ENCODE measurements at places on chromosomes 11 and 22. TPM values are rescaled to one million over a fixed set of nuclear protein-coding genes. Genes with fewer than 3 reads are reported as not detected.

Gene ALDH3B1
- not detected for total RNA-seq

DNA sequence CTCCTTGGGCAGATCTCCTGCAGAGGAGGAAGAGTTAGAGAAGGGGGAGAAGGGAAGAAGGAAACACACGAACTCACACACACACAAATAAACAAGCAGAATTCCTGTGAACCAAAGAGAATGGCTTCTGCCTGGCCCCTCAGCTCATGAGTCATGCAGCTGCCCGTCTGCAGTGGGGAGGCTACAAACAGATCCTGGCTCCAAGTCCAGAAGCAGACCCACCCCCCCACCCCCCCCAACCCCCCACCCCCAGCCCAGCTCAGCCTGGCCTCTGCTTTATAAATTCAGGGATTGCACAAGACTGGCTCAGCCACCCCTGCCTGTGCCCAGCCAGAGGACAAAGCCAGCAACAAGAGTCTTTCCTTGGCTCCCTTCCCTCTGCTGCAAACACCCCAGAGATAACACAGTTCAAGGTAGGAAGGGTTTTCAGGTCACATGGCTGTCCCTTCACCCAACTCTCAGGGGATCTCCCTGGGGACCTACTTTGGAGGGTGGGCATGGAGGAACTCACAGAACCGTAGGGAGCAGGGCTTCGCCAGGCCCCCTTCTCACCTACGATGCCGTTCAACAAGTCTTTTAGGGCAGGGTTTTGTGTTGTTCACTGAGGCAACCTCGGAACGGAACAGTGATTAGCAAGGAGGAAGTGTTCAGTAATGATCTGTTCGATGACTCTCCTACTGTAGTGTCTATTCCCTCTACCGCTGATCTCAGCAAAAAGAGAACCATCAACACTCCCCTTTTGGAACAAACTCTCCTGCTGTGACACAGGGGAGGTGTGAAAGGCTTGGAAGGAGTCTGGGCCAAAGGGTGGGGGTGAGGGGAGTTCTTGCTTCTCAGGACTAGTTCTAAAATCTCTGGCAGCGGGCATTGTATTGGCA, 35.5 kb downstream of the RPL27A start:
- no peak overlapping the region for H3K27ac ChIP-seq
- no peaks in the 10 kb centered on the region for H3K36me3 ChIP-seq
- peaks cover 3% of the 10 kb centered on the region for H3K27me3 ChIP-seq
- peaks cover 2% of the 10 kb centered on the region for H3K4me1 ChIP-seq

Gene KDM4D
- 0.84 TPM for total RNA-seq

Gene PATE2
- not detected for total RNA-seq

- H3K27ac ChIP-seq, result peak overlapping the region; percentile 74
- peaks cover 26% of the 10 kb centered on the region for H3K4me1 ChIP-seq
- H3K36me3 ChIP-seq, result peaks cover 88% of the 10 kb centered on the region
- DNase-seq, result no peak
- no peaks in the 10 kb centered on the region for H3K27me3 ChIP-seq
These were observed 12.0 kb downstream of the C11orf58 start for GRCh38 chr11:16750417-16750816.

Gene OR10A2
- total RNA-seq, result not detected

- H3K4me3 ChIP-seq, result no peak overlapping the region
- peaks cover 13% of the 10 kb centered on the region for H3K27me3 ChIP-seq
These were observed 23.8 kb upstream of the OAF start for GRCh38 chr11:120186774-120187591.

Gene ARHGAP8
- total RNA-seq, result 0.30 TPM

Gene KRTAP5-9
- not detected for total RNA-seq

DNA sequence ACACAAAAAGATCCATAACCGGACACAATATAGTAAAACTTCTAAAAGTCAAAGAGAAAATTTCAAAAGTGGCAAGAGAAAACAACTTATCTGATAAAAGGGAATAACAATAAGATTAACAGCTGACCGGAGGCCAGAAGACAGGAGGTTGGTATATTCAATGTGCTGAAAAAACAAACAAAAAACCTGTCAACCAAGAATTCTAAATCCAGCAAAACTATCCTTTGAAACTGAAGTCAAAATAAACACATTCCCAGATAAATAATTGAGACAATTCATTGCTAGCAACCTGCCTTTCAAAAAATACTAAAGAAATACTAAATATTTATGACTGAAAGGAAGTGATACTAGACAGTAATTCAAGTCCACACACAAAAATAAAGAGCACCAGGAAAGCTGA, 101.3 kb downstream of the RELT start:
- H3K36me3 ChIP-seq, result no peaks in the 10 kb centered on the region
- H3K4me3 ChIP-seq, result no peak overlapping the region
- peaks cover 9% of the 10 kb centered on the region for H3K27me3 ChIP-seq

- no peak overlapping the region for H3K4me3 ChIP-seq
- H3K27me3 ChIP-seq, result no peaks in the 10 kb centered on the region
These were observed 139.8 kb downstream of the ELP4 start for GRCh38 chr11:31649129-31649966.

DNA sequence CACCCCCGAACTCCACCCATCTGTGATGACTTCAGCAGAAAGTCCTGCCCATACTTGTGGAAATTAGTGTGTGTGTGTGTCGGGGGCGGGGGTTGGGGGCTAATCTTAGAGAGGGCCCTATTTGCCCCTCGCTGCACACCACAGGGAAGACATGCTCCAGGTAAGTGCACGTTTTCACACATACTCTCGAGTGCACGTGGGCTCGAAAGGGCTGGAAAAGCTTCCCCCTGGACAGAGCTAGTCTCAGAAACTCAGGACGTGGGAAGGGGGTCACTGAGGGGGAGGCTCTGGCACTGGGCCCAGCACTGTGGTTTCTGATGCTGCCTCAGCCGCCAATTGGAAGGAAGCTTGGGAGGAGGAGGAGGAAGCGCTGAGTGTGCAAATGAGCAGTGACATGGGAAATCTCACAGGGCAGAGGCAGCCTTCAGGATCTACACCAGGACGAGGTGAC, 40.7 kb upstream of the CD82 start:
- H3K36me3 ChIP-seq, result no peaks in the 10 kb centered on the region
- DNase-seq, result no peak
- H3K27me3 ChIP-seq, result peaks cover 19% of the 10 kb centered on the region
- H3K4me3 ChIP-seq, result no peak overlapping the region
- no peak overlapping the region for H3K27ac ChIP-seq

GRCh38 chr11:112321501-112322172, 61.0 kb upstream of the PLET1 start:
- peaks cover 2% of the 10 kb centered on the region for H3K4me1 ChIP-seq
- H3K36me3 ChIP-seq, result no peaks in the 10 kb centered on the region
- DNase-seq, result no peak
- H3K4me3 ChIP-seq, result no peak overlapping the region
